ENCODE measurements at places on chromosomes 16 and 17. TPM values are rescaled to one million over a fixed set of nuclear protein-coding genes. Genes with fewer than 3 reads are reported as not detected.

Gene TERB1
- 0.09 TPM for total RNA-seq

Gene KIF2B
- total RNA-seq = not detected

Gene SHCBP1
- 5.7 TPM for total RNA-seq

Gene NGFR
- total RNA-seq = 0.26 TPM

Gene ZDHHC7
- total RNA-seq = 68.6 TPM

Gene HOXB2
- total RNA-seq = 2.3 TPM

Gene TBC1D28
- total RNA-seq = not detected

Gene TAC4
- not detected for total RNA-seq

Gene IRX3
- under 0.01 TPM for total RNA-seq

Gene ZG16
- not detected for total RNA-seq

Gene TEX14
- under 0.01 TPM for total RNA-seq

Gene MPHOSPH6
- total RNA-seq = 18.1 TPM

Gene FBXL20
- total RNA-seq = 11.9 TPM

Gene ASPA
- 3.3 TPM for total RNA-seq

Gene ABCC11
- total RNA-seq = 0.32 TPM

Gene ROGDI
- 14.9 TPM for total RNA-seq

Gene MFAP4
- 47.1 TPM for total RNA-seq

Gene G6PC1
- not detected for total RNA-seq

Gene ST6GALNAC2
- 1.4 TPM for total RNA-seq

Gene C16orf92
- total RNA-seq = not detected

Gene PRM2
- not detected for total RNA-seq

Gene SLC2A4
- total RNA-seq = 0.16 TPM

Gene CCL17
- total RNA-seq = not detected

Gene C17orf50
- not detected for total RNA-seq

Gene TSPAN10
- 3.3 TPM for total RNA-seq

Gene DPEP2
- not detected for total RNA-seq

Gene ABCC12
- total RNA-seq = not detected

Gene KRTAP1-1
- total RNA-seq = not detected

Gene CLDN7
- 4.2 TPM for total RNA-seq

Gene SKAP1
- not detected for total RNA-seq

Gene WNT3
- 0.32 TPM for total RNA-seq

Gene LRRC36
- total RNA-seq = not detected

Gene RECQL5
- total RNA-seq = 23.8 TPM

Gene GRIN2A
- total RNA-seq = 0.32 TPM

Gene RRAD
- total RNA-seq = 11.7 TPM

Data from bronchial smooth muscle cell (primary cell).